ENCODE measurements at places on chromosomes 5 and 9. TPM values are rescaled to one million over a fixed set of nuclear protein-coding genes. Genes with fewer than 3 reads are reported as not detected.

- no peaks in the 10 kb centered on the region for H3K27me3 ChIP-seq
- H3K4me3 ChIP-seq = no peak overlapping the region
- 0 out of 2 replicates have a peak, but pooled peaks cover 1% of the 10 kb centered on the region for H3K4me1 ChIP-seq
- peak; percentile 6 for DNase-seq
These were observed 44.4 kb downstream of the RAD50 start for GRCh38 chr5:132601071-132601728.

- H3K27ac ChIP-seq = no peak overlapping the region
- no peak overlapping the region for H3K4me3 ChIP-seq
- no peaks in the 10 kb centered on the region for H3K27me3 ChIP-seq
- H3K4me1 ChIP-seq = peaks cover 67% of the 10 kb centered on the region
These were observed 3.8 kb upstream of the NDST1 start for GRCh38 chr5:150503977-150504620.

The TRIP13 gene
- polyA plus RNA-seq = 16.3 TPM

The MYOZ3 gene
- polyA plus RNA-seq = 0.24 TPM

DNA sequence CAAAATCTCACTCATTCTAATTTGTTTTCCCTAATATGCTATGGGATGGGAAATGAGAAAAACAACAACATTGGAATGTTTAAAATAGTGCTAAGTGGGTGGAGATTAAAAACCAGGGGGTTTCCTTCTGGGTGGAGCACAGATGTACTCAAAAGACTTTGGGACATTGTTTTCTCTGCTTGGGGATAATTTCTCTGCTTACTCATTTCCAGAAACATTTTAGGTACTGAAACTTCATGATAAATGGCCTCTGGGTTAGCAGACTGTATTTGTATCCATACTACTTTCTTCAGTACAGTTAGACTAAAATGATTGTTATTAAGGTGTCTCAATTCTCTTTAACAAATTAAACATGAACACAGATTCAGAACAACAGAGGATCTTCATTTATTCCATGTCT, 17.4 kb downstream of the ELOVL7 start:
- H3K36me3 ChIP-seq = no peaks in the 10 kb centered on the region
- no peak for DNase-seq
- no peaks in the 10 kb centered on the region for H3K27me3 ChIP-seq
- no peak overlapping the region for H3K4me3 ChIP-seq
- no peaks in the 10 kb centered on the region for H3K4me1 ChIP-seq
- H3K27ac ChIP-seq = no peak overlapping the region

- peaks cover 6% of the 10 kb centered on the region for H3K27me3 ChIP-seq
- no peaks in the 10 kb centered on the region for H3K36me3 ChIP-seq
- DNase-seq = no peak
- H3K27ac ChIP-seq = no peak overlapping the region
- H3K4me1 ChIP-seq = peaks cover 4% of the 10 kb centered on the region
These were observed 188.4 kb downstream of the C9orf50 start for GRCh38 chr9:129432297-129433154.

GRCh38 chr9:113011911-113012381, at the start of gene ZNF883:
Gene ZNF883 (minus strand): TSS chr9:113012192.
- peak within 1 kb of the TSS; percentile 50 for H3K4me3 ChIP-seq
- H3K4me1 ChIP-seq = no peaks in the 10 kb centered on the region
- H3K36me3 ChIP-seq = no peaks in the 10 kb centered on the region
- peak; percentile 55 for DNase-seq
- no peak within 1 kb of the TSS for H3K27ac ChIP-seq

GRCh38 chr9:114906922-114907571, 23.3 kb downstream of the TNFSF8 start:
- peaks cover 20% of the 10 kb centered on the region for H3K4me1 ChIP-seq
- H3K27me3 ChIP-seq = no peaks in the 10 kb centered on the region
- DNase-seq = peak; percentile 61
- no peak overlapping the region for H3K27ac ChIP-seq
- no peaks in the 10 kb centered on the region for H3K36me3 ChIP-seq

- no peak for DNase-seq
- H3K4me3 ChIP-seq = no peak overlapping the region
- no peak overlapping the region for H3K27ac ChIP-seq
- H3K27me3 ChIP-seq = peaks cover 4% of the 10 kb centered on the region
These were observed 112.3 kb downstream of the SLC28A3 start for GRCh38 chr9:84228130-84228720.

GRCh38 chr9:113057193-113057592, 669 bp upstream of the ZFP37 start:
- no peaks in the 10 kb centered on the region for H3K4me1 ChIP-seq
- H3K27me3 ChIP-seq = peaks cover 17% of the 10 kb centered on the region
- H3K4me3 ChIP-seq = peak overlapping the region; percentile 91
- no peaks in the 10 kb centered on the region for H3K36me3 ChIP-seq
- no peak for DNase-seq
- no peak overlapping the region for H3K27ac ChIP-seq

DNA sequence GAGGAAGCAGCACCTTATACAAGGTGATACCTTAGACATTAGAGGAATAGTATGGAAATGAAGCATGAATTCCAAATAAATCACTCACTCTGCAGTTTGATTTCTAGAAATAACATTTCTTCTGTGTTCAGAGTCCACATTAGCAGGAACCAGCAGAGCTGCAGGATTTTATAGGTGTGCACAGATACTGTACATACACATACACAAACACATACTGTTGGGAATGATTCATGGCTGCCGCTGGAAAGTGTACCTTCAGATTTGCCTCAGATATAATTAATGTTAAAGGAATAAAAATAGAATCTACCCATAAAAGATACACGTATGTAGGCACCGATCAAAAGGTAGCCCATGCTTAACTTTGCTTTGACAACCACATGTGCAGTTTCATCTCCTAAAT, 578.1 kb downstream of the CSNK1G3 start:
- DNase-seq = no peak
- H3K27me3 ChIP-seq = no peaks in the 10 kb centered on the region
- no peak overlapping the region for H3K27ac ChIP-seq
- H3K4me1 ChIP-seq = no peaks in the 10 kb centered on the region
- no peak overlapping the region for H3K4me3 ChIP-seq
- H3K36me3 ChIP-seq = no peaks in the 10 kb centered on the region

- no peak overlapping the region for H3K27ac ChIP-seq
- no peaks in the 10 kb centered on the region for H3K36me3 ChIP-seq
- H3K4me1 ChIP-seq = no peaks in the 10 kb centered on the region
- no peaks in the 10 kb centered on the region for H3K27me3 ChIP-seq
- H3K4me3 ChIP-seq = no peak overlapping the region
- no peak for DNase-seq
These were observed 1448.9 kb upstream of the CDH6 start for GRCh38 chr5:29744618-29745017.

GRCh38 chr5:148939676-148940075, 113.3 kb downstream of the ADRB2 start:
- no peaks in the 10 kb centered on the region for H3K27me3 ChIP-seq
- no peak overlapping the region for H3K4me3 ChIP-seq
- H3K4me1 ChIP-seq = no peaks in the 10 kb centered on the region
- peak; percentile 77 for DNase-seq
- H3K27ac ChIP-seq = no peak overlapping the region

- H3K27me3 ChIP-seq = no peaks in the 10 kb centered on the region
- H3K4me1 ChIP-seq = no peaks in the 10 kb centered on the region
- H3K36me3 ChIP-seq = no peaks in the 10 kb centered on the region
- no peak for DNase-seq
- no peak overlapping the region for H3K27ac ChIP-seq
These were observed 69.2 kb upstream of the CTNND2 start for GRCh38 chr5:11973469-11973868.

GRCh38 chr5:179401-179800, 11.9 kb upstream of the LRRC14B start:
- H3K4me1 ChIP-seq = no peaks in the 10 kb centered on the region
- no peak overlapping the region for H3K27ac ChIP-seq
- H3K36me3 ChIP-seq = no peaks in the 10 kb centered on the region
- H3K27me3 ChIP-seq = peaks cover 16% of the 10 kb centered on the region

DNA sequence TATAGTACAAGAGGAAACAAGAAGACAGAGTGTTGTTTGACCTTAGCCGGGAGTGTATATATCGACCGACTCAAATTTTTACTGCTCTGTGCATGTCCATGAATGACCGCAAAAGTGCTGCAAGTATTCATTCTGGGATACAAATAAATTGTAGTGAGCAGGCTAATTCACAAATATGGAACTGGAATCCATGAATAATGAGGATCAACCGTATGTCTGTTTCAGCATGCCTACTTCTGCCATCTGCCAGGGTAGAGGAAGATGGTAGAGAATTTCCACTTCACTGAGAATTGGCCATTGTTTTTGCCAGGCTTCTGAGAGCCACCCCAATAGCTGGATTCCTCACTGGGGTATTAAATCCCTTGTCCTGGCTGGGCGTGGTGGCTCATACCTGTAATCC, 8.5 kb upstream of the RALGPS1 start:
- no peak overlapping the region for H3K27ac ChIP-seq
- H3K36me3 ChIP-seq = no peaks in the 10 kb centered on the region
- H3K27me3 ChIP-seq = peaks cover 35% of the 10 kb centered on the region
- H3K4me1 ChIP-seq = no peaks in the 10 kb centered on the region
- DNase-seq = no peak

- H3K4me1 ChIP-seq = no peaks in the 10 kb centered on the region
- no peak overlapping the region for H3K4me3 ChIP-seq
- no peaks in the 10 kb centered on the region for H3K36me3 ChIP-seq
These were observed 1146.2 kb downstream of the CDH9 start for GRCh38 chr5:25892211-25892610.

- DNase-seq = no peak
- no peaks in the 10 kb centered on the region for H3K4me1 ChIP-seq
- H3K36me3 ChIP-seq = no peaks in the 10 kb centered on the region
- no peak overlapping the region for H3K4me3 ChIP-seq
- no peaks in the 10 kb centered on the region for H3K27me3 ChIP-seq
- no peak overlapping the region for H3K27ac ChIP-seq
These were observed 83.0 kb downstream of the SMC2 start for GRCh38 chr9:104177003-104177611.

GRCh38 chr5:68194386-68194785, 21.2 kb upstream of the PIK3R1 start:
- H3K36me3 ChIP-seq = no peaks in the 10 kb centered on the region
- peaks cover 2% of the 10 kb centered on the region for H3K27me3 ChIP-seq
- no peak for DNase-seq
- H3K4me3 ChIP-seq = no peak overlapping the region
- no peaks in the 10 kb centered on the region for H3K4me1 ChIP-seq

DNA sequence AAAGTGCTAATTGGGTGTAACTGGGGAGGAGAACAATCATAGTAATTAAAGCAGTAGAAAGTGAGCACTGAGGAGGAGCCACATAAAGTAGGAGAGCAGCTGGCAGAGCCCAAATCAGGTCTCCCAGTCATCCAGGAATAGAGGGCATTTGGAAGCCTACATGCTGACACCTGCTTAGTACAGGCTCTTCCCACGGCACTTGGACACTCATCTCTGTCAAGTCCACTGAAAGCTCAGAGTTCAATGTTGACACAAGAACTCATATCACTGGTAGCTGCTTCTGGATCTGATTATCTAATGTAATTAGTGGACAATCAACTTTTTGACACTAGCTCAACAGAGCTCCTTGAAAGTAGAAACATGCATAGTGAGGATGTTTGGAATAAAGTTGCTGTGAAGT, 45.9 kb upstream of the PCSK1 start:
- peaks cover 2% of the 10 kb centered on the region for H3K27me3 ChIP-seq
- no peak overlapping the region for H3K27ac ChIP-seq
- no peak for DNase-seq
- H3K36me3 ChIP-seq = no peaks in the 10 kb centered on the region
- H3K4me3 ChIP-seq = no peak overlapping the region

DNA sequence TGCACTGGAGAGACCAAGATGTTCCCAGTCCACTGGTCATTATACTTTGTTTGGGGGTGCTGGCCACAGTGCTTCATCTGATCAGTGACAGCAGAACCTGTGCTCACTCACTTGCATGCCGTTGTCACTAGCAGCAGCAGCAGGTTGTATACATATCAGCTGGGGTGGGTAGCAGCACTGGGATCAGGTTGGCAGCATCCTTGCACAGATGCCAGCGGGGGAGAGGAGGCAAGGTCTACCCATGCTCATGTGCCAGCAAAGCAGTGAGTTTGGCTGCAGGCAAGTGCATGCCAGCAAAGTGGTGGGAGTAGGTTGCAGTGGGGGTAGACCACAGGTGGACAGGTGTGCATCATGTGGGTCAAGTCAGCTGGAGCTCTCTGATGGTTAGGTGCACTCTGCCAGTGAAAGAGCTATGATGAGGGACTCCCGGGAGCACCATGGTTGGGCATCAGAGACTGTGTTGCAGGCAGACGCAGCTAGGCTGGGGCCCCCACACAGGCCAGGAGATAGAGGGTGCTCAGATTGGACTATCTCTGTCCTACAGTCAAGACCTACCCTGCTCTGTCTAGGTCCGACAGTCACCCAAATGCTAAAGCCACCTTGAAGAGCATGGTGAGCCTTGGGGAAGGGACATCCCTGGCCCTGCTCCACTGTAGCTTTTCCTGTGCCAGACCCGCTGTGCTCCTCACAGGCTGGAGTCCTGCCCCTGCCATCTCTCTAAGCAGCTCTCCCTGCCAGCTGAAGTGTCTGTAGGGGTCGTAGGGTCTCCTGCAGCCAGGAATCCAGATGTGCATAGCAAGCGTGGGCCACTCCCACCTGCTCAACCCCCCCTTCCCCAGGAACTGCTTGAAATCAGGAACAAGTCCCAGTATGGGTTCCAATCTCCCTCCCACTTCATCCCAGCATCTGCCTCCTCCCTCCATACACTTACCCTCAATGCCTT, 119.8 kb downstream of the RNF180 start:
- H3K4me1 ChIP-seq = no peaks in the 10 kb centered on the region
- H3K27me3 ChIP-seq = no peaks in the 10 kb centered on the region
- no peak overlapping the region for H3K27ac ChIP-seq
- no peak overlapping the region for H3K4me3 ChIP-seq
- no peaks in the 10 kb centered on the region for H3K36me3 ChIP-seq

The EPB41L4B gene
- 0.29 TPM for polyA plus RNA-seq

DNA sequence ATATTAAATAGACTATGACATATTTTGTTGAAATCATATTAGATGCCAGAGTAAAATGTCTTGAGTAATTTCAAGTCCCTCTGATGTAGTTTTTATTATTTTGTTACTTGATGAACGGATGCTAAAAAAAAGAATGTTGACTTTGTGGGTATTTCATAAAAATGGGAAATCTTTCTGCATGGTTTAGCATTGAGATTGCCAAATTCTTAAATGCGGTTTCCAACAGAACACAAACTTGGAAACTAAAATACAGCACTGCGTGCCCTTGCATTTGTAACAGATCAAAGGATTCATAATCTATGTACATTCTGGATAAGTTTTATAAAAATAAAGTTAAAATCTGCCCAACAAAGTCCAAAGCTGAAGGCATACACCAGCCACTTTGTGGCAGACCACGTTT, 425.5 kb upstream of the DAB2 start:
- H3K27me3 ChIP-seq = no peaks in the 10 kb centered on the region
- H3K36me3 ChIP-seq = no peaks in the 10 kb centered on the region
- no peak for DNase-seq
- no peak overlapping the region for H3K4me3 ChIP-seq
- H3K4me1 ChIP-seq = no peaks in the 10 kb centered on the region

All from IMR-90 (cell line).